ENCODE measurements at places on chromosomes 6 and 20. TPM values are rescaled to one million over a fixed set of nuclear protein-coding genes. Genes with fewer than 3 reads are reported as not detected.

DNA sequence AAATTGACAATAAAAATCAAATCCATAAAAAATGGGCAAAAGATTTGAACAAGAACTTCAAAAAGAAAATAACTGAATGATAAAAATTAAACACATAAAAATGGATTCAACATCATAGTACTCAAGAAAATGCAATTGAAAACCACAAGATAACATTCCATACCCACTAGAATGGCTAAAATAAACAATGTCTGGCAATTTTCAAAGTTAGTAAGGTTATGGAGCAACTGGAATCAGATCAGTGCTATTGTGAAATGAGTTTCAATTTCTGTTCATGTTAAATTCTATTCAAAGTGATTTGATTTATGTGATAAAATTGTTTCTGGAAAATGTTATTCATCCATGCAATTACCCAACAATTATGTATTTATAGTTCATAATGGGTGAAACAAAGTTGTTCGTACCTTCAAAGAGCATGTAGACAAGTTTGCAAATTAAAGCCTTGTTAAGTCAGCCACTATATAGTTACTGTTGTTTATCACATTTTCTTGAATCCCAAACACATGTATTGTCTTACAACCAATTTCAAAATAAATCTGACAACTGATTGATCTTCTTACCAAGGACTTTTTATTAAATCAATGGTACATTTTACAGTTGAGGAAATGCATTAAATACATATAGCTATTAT lies 151.5 kb upstream of the CENPW start:
- DNase-seq = no peak
- peaks cover 3% of the 10 kb centered on the region for H3K36me3 ChIP-seq
- no peak overlapping the region for H3K4me3 ChIP-seq
- H3K27me3 ChIP-seq = no peaks in the 10 kb centered on the region
- H3K27ac ChIP-seq = no peak overlapping the region

CCM2L gene
- 0.14 TPM for total RNA-seq

ANKRD66 gene
- not detected for total RNA-seq

TDP2 gene
- 44.9 TPM for total RNA-seq
